Hematopoietic multipotent progenitor cell (in vitro differentiated cells): ENCODE measurements at places on chromosomes 4 and X. TPM values are rescaled to one million over a fixed set of nuclear protein-coding genes. Genes with fewer than 3 reads are reported as not detected.

DNA sequence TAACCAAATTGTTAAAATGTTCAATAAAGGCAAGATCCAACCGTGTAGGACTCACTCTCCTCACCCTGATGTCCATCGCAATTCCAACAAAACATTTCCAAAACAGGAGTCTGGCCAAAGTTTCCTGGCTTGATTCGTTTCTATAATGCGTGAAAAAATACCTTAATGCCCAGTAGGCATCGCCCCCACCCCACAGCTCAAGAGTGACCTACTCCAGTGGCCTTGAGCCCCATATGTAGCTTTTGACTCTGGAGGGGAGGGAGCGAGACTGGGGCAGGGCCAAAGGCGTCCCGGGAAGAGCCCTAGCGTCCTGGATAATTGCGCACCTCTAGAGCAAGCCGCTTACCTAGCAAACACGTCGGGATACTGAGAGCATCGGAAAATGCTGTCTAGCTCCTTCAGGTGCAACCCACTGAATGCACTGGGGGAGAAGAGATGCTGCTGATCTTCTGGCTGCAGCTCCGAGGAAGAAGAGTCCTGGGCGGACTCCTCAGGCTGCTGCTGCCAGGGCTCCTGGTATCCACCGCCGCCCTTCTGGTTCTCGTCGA, 55.6 kb upstream of the NKAP start:
- no peak for DNase-seq

DNA sequence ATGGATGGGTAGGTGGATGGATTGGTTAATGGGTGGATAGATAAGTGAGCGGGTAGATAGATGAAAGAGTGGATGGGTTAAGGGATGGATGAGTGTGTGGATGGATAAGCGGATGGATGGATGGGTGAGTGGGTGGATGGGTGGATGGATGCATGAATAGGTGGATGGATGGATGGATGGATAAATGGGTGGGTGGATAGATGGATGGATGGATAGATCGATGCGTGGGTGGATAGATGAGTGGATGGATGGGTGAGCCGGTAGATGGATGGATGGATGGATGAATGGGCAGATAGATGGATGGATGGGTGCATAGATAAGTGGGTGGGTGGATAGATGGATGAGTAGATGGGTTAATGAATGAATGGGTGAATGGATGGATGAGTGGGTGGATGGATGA, 90.9 kb downstream of the CPZ start:
- DNase-seq = no peak

GRCh38 chr4:105158837-105159236, 12.2 kb downstream of the TET2 start:
- no peak for DNase-seq

- DNase-seq = no peak
Observed at GRCh38 chr4:62191451-62192240, 991.5 kb downstream of the ADGRL3 start.

Gene CXCL5
- not detected for total RNA-seq

- DNase-seq = no peak
Observed at GRCh38 chrX:41518127-41518840, 71.1 kb downstream of the NYX start.

GRCh38 chrX:153400146-153401132, 711 bp downstream of the PNMA6E start:
- peak; percentile 47 for DNase-seq

GRCh38 chr4:136748773-136749172, 783.5 kb downstream of the PCDH18 start:
- no peak for DNase-seq

Gene PCDH18
- total RNA-seq = under 0.01 TPM

DNA sequence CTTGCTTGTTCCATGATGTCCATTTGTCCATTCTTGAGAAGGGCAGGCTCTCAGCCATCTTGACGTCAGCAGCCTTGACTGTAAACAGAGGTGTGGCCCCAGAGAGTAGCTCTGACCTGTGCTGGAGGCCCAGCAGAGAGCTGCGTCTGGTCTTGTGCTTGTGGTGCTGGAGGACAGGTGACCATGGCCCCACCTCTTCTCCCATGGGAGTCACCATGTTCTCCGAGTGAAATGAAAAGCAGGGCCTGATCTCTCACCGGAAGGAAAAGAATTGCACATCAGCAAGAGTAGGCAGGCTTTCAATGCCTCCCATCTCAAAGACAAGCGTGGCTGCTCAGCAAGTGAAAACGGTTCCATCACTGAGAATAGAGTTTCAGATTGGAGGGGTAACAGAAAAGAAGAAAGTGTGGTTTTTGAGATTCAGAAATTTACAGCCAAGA, 11.5 kb downstream of the PARM1 start:
- DNase-seq = no peak

- no peak for DNase-seq
Observed at GRCh38 chr4:133465022-133465421, 315.9 kb downstream of the PCDH10 start.

GRCh38 chrX:136731207-136731782, 49.4 kb downstream of the ARHGEF6 start:
- DNase-seq = no peak

- no peak for DNase-seq
Observed at GRCh38 chrX:13094828-13095341, 50.5 kb upstream of the FAM9C start.

DNA sequence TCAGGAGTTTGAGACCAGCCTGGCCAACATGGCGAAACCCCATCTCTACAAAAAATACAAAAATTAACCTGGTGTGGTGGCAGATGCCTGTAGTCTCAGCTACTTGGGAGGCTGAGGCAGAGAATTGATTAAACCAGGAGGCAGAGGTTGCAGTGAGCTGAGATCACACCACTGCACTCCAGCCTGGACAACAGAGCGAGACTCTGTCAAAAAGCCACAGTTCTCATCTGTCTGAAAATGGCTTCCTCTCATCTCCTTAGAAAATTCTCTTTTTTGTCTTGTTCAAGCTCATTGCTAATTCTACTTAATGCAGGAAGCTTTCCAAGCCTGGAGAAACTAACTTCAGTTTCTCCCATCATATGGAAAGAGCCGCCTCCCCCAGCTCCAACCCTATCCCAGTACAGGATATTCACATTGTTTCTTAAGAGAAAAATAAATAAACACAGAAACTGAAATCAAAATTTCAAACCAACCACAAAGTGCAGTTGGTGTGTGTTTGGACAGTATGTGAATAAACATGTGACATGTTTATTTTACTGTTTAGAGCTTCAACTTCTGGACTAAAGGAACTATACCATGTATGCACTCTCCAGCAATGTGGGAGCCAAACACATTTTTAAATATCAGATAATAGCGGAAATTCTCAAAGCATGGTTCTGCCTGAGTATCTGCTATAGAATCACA, 55.0 kb upstream of the GAB1 start:
- no peak for DNase-seq

DNA sequence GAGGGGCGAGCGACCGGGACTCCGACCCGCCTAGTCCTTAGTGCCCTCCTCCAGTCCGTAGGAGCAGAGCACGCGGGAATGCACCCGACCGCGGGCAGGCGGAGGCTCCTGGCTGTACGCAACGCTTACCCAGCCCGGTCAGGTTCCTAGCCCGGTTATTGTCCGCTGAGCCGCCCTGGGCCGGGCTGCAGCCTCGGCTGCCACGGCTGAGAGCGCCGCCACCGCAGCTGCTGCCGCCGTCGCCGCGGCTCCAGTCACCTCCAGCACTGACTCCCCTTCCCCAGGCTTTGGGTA, at the start of gene AMER1:
Gene AMER1 (minus strand): TSS at position 268 of the 294 bp plus-strand sequence. CDS start 12,422 bp downstream, outside the sequence.
- DNase-seq = no peak

GRCh38 chr4:189771696-189772361, 168.8 kb upstream of the FRG1 start:
- no peak for DNase-seq

DNA sequence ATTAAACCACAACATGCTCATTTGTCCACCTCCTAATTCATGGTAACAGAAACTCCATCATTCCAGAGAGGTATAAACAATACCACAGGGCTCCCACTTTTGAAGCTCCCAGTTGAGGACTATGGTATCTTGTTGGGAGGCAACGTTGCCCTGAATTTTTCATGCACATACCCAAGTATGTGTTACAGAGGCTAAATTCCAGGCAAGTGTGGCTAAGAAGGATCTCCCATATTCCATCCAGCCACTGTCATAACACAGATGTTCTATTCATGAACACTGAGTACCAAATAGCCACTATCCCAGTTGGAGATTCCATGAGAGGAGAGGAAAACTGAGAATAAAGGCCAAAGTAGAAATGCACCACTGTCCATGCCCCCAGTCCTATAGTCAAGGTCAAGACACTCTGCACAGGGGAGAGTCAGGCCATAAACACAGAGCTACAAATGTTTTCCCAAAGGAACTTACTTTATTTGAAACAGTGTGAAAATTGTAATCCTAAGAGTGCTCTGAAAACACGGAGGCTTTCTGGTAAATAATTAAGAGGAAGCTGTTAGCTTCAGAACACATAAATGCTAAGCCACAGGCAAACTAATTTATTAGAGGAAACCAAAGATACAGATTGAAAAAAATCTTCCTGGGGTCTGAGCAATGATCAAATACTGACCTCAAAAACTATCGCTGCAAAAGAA, 42.4 kb upstream of the TMPRSS11B start:
- no peak for DNase-seq

Gene PLP1
- total RNA-seq = not detected

DNA sequence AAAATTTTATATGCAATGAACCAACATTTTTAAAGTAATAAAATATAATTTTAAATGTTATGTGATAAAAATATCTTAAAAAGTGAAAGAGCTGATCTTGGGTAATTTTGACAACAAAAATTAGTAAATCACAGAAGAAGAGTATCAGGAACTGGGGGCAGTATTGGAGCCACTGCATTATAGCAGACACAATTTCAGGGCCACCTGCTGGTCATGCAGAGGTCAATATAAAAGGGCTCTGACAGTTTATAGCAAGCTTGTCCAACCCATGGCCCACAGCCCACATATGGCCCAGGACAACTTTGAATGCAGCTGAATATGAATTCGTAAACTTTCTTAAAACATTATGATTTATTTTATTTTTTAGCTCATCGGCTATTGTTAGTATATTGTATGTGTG, 13.0 kb upstream of the LEF1 start:
- no peak for DNase-seq

- no peak for DNase-seq
Observed at GRCh38 chr4:123093236-123093635, 170.8 kb upstream of the NUDT6 start.

GRCh38 chr4:146900295-146900694, 45.4 kb downstream of the TTC29 start:
- no peak for DNase-seq

DNA sequence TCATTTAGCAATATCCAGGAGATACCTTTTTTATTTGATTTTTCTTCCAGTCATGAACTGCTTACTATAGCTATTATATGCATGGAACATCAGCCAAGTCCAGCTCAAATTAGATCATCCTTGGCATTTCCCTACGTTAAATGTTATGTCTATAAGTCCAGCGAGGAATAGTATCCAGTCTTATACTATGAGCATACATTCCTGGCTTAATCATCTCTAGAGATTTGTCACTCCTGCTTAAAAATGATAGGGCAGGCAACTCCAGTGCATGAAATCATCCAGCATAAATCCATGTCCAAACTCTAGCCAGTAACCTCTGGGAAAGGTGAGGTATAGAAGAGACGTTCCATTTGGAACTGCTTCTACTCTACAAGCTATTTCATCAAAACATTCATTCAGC, 126.7 kb upstream of the VCX2 start:
- no peak for DNase-seq

DNA sequence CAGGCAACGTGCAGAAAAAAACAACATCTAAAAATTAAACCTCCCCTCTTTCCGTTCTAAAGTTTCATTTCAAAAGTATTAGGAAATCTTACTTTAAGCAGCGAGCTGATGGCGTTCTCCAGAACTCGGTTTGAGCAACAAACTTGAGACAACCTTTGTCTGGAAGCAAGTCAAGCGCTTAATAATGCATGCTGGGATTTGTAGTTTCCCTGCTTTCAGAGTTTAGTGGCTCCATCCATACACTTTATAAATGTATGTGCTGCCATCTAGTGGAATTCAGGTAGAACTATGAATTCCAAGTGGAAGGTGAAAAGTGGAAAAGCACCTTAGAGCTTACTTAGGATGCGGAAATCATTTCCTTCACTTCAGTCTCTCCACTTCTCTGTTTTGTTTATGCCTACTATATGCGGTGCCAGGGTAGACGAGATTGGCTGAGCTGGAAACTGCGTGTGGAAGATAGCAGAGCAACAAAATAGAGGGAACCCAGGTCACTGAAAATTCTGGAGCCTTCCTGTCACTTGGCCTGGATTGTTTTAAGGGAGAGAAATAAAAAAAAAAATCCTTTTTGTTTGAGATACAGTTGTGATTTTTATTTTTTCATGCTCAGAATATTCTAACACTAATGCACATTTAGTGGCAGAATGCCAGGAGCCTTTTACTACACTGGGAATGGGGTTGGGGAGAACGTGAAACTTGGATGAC, at the start of gene BDH2:
Gene BDH2 (minus strand): TSS at position 144 of the 702 bp plus-strand sequence. CDS start 3,580 bp downstream, outside the sequence.
- DNase-seq = peak; percentile 80

DNA sequence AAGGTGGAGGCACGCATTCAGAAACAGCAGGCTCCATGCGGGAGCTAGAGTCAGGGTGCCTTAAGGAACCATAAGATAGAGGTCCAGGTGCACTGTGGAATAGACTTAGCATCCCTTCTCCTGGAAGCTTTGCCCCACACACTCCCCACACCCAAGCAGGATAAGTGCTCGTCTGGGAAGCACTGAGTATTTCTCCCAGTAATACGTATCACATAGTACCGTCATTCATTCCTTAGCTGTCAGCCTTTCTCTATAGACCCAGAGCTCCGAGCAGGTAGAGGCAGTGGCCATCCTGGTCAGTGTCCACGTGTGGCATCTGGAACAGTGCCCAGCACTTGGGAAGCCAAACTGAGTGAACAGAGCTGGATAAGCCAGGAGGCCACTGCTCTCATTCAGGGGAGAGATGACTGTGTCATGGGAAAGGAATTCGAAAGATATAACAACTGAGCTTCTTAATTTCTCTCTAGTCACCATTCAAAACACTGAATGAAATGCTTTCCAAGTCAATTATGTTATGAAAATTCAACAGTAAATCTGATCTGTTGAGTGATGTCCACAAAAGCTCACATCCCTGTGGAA, 9.9 kb downstream of the APBB2 start:
- DNase-seq = no peak
